Right renal cortex interstitium (tissue), 3 donors: ENCODE measurements at places on chromosomes 7 and 10.

DNA sequence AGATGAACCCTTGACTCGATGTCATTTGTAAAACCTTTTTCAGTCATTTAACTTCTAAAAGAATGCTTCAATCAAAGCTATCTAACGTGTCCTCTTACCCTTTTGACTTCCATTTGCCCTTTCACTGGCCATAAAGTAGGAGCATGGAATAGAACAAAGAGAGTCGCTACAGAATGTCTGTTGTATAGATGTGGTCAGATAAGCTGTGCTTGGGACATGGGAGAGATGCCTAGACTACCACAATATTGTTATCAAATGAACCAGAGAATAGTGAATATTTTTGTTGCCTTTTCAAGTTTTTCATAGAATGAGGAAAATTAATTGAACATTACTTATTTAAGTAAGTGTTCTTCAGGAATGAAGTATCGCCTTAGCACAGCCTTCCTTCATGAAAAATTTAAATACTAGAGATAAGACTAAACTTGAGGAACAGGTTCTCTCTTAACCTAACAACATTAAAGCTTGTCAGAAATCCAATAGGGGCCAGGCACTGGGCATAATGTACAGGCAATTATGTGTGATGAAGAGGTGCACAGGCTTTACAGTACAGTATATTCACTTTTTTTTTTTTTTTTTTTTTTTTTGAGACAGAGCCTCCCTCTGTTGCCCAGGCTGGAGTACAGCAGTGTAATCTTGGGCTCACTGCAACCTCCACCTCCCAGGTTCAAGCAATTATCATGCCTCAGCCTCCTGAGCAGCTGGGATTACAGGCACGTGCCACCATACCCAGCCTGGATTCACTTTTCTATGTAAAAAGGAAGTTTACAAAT, 7.5 kb upstream of the KMT2E start:
- DNase-seq, result no peak

GRCh38 chr10:104300736-104301292, 31.8 kb downstream of the GSTO2 start:
- no peak for DNase-seq

DNA sequence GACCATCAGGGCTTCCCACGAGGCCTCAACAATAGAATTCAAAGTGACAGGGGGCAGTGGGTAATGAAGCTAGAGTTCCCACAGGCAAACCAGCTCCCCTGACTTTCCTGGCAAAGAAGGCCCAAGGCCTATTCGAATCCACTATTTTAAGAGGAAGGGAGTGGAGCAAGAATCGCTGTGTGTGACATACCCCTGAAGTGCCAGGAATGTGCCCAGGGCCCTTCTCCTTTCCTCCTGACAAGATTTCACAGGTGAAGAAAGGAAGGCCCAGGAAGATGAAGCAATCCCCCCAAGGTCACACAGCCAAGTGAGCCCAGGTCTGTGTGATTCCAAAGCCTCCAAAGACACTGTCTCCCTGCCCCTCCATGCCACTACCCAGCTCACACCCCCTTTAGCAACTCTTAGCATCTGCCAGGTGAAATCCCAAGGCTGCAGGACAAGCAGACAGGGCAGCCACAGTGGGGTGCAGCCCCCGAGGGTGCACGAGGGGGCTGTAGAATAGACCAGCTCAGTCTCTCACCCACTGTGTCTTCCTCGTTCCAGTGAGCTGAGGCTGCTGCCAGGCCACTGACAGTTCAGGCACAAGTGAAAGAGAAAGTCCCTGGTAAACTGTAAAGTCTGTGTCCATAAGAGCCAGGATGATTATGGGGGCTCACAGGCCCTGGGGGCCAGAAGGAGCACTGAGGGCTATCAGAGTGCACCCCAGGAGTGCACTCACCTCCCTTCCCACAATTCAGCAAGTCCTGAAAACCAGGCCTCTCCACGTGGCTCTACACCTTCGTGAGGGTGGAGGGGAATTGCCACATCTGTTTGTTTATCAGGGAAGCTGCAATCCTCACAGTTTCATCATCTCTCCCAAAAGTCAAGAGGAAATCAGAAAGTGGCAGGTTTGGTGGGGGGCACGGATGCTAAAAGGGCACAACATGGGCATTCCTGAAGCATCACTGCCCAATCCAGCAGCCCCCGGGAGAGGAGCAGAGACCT, 70.8 kb upstream of the ZMIZ1 start:
- DNase-seq, result no peak

DNA sequence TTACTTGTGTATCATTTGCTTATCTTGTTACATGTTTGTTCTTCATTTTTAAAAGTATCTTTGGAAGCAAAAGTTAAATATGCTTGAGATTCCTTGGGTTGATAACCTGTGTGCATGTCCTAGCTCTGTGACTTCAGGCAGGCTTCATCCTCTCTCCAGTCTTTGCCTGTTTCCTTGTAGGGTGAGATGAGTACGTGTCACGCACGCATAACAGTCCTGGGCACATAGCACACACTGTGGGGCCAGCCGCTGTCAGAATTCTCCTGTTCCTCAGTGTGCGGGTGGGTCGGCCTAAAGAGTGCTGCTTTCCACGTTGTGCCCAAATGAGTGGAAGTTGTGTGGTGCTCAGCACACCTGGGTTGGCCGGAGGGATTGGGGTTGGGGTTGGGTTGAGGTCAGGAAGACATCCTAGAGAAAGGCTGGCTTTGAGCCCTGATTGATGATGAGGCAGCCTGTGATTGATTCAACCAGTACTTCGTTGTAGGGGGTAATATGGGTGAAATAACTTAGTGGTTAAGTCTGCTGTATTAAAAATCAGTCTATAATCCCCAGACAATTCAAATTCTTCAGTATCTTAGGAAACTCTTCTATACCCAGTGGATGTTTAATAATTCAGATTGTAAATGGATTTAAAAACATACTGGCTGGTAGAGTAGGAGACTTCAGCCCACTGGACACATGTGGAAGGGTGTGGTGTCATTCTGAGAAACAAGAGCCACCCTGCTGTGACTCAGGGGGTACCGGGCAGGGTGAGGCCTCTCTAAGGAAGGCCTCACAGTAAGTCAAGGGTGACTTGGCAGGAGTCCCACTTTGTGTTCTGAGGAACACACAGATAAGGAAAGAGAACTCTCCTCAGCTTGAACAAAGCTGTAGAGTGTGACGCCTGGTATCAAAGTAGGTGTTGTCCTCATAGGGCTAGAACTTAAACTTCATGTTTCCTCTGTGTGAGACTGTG, 54.8 kb downstream of the DAGLB start:
- DNase-seq, result no peak

DNA sequence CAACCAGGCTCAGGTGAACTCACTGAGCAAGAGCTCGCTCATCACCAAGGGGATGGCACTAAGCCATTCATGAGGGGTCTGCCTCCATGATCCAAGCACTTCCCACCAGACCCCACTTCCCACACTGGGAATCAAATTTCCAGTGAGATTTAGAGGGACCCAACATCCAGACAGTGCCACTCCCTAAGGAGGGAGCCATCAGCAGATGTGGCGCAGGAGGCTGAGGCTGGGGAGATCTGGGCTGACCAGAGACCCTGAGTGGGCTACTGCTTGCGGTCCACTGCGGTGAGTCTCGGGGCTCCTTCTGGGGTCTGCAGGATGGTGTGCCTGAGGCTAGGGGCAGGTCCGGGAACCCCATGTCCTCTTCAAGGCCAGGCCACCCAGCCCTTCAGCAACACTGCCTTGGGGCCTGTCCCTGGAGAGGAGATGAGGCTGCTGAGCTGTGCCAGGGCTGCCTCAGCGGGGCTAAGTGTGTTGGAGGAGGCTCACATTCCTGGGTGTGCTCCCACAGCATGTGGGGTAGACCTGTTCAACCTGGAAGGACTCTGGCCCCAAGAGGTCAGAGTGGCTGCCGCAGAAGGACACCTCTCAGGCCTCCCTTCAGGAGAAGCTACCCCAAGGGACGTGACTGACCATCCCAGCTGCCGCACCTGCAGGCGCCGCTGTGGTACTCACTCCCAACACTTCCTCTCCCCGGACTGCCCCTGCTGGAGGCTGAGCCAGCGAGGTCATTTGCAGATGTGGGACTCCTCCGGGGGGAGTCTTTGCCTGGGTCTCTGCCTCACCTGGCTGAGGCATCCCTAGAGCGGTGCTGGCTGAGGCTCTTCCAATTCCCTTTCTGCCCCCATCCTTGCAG, 22.3 kb upstream of the PCBD1 start:
- no peak for DNase-seq

DNA sequence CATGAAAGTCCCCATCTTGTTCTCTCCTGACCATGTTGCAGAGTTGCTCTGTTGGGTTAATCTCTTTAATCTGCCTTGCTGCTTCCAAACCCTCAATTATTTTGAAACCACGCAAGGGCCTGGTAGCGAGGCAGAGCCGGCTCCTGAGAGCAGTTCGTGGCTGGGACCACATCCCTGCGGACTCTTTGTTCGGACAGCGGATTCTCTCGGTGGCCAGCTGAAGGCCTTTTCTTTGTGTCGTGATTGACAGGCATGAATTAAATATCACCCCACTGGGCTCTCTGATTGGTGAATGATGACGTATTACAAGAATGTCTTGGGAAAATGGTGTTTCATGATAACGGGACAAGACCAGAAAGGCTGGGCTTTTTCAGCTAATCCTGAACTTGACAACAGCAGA, 66.9 kb upstream of the ARHGAP21 start:
- no peak for DNase-seq

GRCh38 chr7:107891636-107892366, 818 bp downstream of the DLD start:
- no peak for DNase-seq

- DNase-seq, result no peak
These were observed 18.6 kb downstream of the PAPSS2 start for GRCh38 chr10:87678302-87678701.

GRCh38 chr10:49116509-49117375, 1.4 kb upstream of the VSTM4 start:
- no peak for DNase-seq
